COR-L47 (cell line): ENCODE measurements at places on chromosomes 7 and 10.

- DNase-seq = no peak
Measured at GRCh38 chr10:96639899-96640298, 53.1 kb upstream of the TM9SF3 start.

DNA sequence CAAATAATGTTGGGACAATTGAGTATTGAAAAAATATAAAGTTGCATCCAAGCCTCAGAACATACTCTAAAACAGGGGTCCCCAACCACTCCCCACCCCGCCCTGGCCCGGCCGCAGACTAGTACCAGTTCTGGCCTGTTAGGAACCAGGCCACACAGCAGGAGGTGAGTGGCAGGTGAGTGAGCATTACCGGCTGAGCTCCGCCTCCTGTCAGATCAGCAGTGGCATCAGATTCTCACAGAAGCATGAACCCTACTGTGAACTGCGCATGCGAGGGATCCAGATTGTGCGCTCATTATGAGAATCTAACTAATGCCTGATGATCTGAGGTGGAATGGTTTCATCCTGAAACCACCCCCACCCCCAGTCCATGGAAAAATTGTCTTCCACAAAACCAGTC lies 19.4 kb downstream of the HIPK2 start:
- no peak for DNase-seq

DNA sequence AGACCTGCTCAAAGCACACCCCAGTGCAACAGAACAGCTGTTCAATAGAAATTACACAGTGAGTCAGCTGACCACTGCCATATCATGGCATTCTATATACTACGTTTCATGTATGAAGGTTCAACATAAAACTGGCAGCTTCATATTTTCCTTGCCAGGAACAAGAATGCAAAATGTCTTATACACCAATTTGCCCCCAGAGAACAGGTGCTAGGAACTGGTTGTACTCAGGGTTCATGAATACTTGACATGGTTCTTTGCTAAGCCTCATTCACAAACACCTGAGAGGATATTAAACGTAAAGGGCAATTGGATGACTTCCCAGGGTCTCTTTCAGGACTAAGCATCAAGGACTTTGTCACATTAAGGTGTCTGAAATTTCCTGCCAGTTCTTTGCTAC lies 6.9 kb downstream of the MYOF start:
- DNase-seq = no peak

GRCh38 chr7:110775046-110775445 lies 315.9 kb upstream of the LRRN3 start:
- DNase-seq = no peak

DNA sequence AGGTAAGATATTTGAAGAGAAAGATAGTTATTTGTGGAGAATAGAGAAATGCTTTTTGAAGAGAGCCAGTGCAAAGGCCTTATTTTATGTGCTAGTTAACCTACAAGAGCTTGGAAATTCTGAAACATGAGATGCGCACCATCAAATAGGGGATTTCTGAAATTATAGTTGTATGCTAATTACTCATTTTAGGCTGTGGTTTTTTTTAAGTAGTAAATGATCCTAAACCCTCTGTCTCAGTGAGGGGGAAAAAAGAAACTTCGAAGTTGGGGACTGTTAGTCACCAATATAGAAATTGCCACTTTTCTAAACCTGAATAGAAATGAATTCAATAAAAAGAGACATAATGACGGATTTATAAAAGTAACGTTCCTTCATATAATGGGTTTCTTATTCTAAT lies 119.3 kb upstream of the MDFIC start:
- DNase-seq = no peak

- no peak for DNase-seq
Measured at GRCh38 chr10:132209130-132209529, 22.4 kb downstream of the DPYSL4 start.

DNA sequence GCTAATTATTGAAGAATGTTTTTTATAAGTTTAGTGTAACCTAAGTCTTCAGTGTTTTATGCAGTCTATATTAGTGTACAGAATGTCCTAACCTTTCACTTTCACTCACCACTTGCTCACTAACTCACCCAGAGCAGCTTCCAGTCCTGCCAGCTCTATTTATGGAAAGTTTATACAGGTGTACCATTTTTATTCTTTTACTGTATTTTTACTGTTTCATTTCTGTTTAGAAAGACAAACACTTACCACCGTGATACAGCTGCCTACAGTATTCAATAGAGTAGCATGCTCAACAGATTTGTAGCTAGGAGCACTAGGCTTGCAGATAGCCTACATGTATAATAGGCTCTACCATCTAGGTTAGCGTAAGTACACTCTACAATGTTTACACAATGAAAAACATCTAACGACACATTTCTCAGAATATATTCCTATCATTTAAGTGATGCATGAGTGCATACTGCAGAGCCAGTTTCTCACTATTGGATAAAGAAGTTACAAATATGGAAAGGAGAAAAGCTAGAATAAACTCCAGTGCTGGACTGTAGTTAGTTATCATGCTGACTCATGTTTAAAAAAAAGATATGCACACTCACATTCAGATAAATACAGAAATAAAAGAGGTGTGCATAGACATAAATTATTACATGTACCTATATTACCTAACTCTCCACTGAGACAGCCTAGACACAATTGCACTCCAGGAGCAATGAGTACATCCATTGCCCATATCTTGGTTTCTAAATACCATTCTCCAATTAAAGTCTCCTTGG lies 30.4 kb downstream of the STEAP1B start:
- DNase-seq = no peak

- no peak for DNase-seq
Measured at GRCh38 chr10:29595636-29596225, 39.0 kb downstream of the SVIL start.

DNA sequence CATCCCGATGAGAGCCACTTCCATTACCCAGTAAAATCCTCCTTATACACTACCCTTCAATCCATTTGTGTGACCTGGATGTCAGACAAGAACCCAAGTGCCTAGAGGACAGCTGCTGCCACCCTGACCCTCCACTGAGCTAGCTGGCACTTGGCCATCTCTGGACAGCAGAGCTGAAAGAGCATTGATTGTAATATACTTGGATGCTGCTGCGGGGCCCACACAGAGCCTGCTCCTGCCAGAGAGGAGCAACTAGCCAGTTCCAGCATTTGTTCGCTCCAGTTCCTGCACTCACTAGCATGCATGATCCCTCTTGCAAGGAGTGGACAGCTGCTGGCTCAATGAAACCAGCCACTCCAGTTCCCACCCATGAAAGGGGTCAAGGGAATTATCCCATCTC lies 8.4 kb upstream of the TMEM254 start:
- DNase-seq = no peak

DNA sequence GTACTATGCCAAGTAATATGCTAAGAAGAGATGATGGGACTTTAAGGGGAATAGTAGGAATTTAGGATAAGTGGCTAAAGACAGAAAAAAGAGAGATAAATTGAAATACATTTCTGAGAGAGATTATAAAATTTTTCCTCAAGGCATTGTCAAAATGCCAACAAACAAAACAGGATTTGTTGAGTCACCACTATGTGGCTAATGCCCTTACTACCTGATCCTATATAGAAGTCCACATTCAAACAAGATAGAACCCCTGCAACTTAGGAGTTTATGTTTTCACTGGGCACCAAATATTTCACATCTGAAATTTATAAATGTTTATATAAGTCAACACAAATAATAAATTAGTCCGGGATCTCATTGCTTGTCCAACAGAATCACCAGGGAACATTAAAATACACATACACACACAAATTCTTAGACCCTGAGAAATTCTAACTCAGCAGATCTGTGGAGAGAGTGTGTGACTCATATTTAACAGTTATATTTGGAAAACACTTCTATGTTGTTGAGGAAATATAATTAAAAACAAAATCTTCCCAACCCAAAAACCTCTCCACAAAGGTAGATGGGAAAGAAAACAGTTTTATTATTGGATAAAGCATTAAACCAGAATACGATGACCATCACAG lies 154.3 kb downstream of the PPP1R3A start:
- DNase-seq = no peak

- DNase-seq = no peak
Measured at GRCh38 chr10:72790216-72790990, 98.5 kb downstream of the MCU start.

DNA sequence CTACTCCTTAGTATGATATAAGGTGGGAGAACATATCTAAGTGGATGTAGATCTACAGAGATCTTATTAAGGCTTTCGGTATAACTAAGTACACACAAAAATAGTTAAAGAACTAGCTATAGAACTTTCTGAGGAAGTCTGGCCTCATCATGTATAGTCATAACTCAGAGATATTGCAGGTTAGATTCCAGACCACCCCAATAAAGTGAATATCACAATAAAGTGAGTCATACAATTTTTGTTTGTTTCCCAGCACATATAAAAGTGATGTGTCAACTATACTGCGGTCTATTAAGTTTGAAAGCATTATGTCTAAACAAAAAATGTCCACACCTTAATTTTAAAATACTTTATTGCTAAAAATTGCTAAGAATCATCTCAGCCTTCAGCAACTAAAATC lies 24.7 kb upstream of the SEMA3A start:
- no peak for DNase-seq

GRCh38 chr7:96612034-96612433 lies 97.6 kb downstream of the SEM1 start:
- no peak for DNase-seq

DNA sequence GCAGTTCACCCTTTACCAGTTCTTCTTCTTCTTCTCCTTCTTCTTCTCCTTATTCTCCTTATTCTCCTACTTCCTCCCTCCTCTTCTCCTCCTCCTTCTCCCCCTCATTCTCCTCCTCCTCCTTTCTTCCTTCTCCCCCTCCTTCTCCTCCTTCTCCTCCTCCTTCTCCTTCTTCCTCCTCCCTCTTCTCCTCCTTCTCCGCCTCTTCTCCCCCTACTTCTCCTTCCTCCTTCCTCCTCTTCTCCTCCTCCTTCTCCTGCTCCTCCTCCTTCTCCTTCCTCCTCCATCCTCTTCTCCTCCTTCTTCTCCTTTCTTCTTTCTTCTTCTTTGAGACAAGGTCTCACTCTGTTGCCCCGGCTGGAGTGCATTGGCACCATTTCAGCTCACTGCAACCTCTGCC lies 58.0 kb upstream of the LRGUK start:
- no peak for DNase-seq

- no peak for DNase-seq
Measured at GRCh38 chr10:3165196-3165595, 7.4 kb downstream of the PITRM1 start.

DNA sequence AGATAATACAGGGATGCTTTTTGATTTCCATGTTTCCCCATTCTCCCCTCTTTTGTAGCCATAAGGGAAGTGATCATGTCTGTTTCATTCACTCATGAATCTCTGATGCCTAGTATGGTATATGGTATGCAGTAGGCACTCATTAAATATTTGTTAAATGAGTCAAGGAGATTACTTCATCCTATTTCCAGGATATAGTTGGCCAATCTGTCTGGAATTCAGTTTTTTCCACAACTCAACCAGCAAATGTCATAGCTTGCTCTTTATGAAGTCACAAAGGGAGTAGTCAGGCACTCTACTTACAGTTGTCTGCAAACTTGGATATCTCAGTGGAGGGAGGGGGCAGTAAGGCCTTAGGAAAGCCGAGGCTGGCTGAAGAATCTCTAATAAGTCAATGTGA lies 853.6 kb downstream of the LRMDA start:
- DNase-seq = no peak

- DNase-seq = no peak
Measured at GRCh38 chr10:54758791-54759190, 42.2 kb downstream of the PCDH15 start.

DNA sequence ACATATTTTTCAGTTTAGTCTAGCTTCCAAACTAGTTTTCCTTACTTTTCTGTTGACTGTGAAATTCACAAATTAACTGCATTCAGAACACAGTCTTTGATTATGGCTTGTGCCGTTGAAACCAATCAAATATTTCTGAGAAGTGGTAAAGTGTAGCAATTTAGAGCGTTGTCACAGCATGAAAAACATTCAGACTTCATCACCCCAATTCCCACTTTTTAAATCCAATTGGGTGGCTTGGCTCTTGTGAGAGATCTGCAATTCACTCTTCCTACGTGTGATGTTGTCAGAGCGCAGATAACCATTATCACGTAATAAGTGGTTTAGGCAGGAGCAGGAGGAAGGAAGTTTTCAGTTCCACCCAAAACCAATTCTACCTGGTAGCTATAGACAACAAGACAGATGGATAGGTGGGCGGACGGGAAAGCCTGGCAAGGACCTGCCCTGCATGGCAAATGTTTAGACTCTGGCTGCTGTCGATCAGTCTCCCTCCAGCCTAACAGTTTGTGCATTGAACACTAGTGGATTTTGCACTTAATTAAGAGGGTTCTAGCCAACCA lies 8.9 kb downstream of the COBL start:
- no peak for DNase-seq

DNA sequence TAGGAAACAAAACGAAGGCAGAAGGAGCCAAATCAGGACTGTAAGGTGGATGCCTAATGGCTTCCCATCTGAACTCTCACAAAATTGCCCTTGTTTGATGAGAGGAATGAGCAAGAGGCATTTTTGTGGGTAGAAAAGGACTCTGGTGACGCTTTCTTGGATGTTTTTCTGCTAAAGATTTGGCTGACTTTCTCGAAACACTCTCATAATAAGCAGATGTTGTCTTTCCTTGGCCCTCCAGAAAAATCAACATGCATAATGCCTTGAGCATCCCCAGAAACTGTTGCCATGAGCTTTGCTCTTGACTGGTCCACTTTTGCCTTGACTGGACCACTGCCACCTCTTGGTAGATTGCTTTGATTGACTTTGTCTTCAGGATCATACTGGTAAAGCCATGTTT lies 13.5 kb downstream of the PTPN12 start:
- no peak for DNase-seq

DNA sequence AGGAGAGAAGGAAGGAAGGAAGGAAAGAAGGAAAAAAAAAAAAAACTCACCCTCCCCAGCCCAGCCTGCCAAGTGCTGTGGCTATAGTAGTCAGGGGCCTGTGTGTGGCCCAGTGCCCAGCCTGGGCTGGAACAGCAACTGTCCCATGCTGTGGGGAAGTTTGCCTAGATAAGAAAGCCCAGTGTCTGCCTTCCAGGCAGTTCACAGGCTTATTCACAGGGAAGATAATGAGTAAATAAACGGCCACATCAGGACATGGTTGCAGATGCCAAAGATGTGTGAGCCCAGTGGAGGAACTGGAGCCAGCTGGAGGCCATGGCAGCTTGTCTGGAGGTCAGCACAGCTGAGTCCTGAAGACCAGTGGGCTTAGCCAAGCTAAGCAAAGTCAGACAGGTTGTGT lies 132.4 kb upstream of the FOXK1 start:
- DNase-seq = no peak

- no peak for DNase-seq
Measured at GRCh38 chr10:84341538-84341856, 13.1 kb downstream of the CCSER2 start.

DNA sequence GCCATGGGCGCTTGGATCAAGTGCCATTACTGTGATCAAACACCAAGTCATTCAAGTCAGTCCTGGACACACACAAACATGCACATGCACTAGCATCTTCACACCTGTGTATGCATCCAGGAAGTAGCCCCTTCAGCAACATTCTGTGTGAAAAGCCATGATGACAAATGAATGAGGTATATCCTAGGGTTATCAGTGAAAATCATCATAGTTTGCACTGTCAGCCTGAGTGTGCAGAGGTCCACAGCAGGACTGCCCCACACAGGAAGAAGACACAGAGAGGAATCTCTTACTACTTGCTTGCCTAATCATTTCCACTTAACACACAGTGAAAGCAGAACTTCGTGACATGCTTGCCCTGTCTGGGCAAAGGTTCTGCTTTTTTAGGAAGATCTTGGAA lies 184.0 kb upstream of the ADO start:
- DNase-seq = no peak

GRCh38 chr10:127899766-127900387 lies 7.0 kb upstream of the PTPRE start:
- DNase-seq = no peak
